ENCODE measurements at places on chromosomes 16 and 17.

DNA sequence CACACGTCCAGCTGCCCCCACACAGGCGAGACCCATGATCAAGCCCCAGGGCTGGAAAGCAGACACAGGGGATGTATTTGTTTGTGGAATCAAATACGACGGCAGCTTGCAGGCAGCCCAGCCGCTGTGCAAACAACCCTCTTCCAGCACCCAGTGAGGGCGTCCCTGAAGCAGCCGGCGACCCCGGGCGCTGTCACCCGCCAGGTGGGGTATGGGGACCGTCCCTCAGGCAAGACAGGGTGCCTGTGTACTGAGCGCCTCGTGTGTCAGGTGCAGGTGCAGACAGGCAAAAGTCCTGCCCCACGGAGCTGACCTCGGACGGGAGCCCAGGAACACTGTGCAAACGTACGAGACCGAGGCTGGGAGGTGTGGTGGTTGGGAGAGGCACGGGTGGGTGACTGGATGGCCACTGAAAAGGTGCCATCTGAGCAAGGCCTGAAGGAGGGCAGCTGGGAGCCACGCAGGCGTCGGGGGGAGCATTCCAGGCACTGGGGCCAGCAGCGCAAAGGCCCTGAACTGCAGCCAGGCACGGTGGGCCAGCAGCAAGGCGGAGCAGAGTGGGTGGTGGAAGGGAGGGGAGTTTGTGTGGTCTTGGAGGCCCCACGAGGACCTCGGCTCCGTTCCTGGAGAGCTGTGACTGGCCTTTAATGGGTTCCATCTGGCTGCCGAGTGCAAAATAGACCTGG is 48.5 kb downstream of the CBFA2T3 start:
- H3K4me3 ChIP-seq = no peak overlapping the region
- no peaks in the 10 kb centered on the region for H3K27me3 ChIP-seq
- H3K36me3 ChIP-seq = no peaks in the 10 kb centered on the region
- peaks cover 31% of the 10 kb centered on the region for H3K4me1 ChIP-seq

- H3K4me3 ChIP-seq = no peak overlapping the region
- H3K27me3 ChIP-seq = no peaks in the 10 kb centered on the region
- DNase-seq = no peak
Observed at GRCh38 chr16:2955779-2956578, 8.1 kb upstream of the KREMEN2 start.

GRCh38 chr17:3772764-3773163 is 28.2 kb downstream of the ITGAE start:
- no peak overlapping the region for H3K27ac ChIP-seq
- no peaks in the 10 kb centered on the region for H3K36me3 ChIP-seq
- H3K27me3 ChIP-seq = no peaks in the 10 kb centered on the region
- no peaks in the 10 kb centered on the region for H3K4me1 ChIP-seq
- DNase-seq = no peak
- no peak overlapping the region for H3K4me3 ChIP-seq

DNA sequence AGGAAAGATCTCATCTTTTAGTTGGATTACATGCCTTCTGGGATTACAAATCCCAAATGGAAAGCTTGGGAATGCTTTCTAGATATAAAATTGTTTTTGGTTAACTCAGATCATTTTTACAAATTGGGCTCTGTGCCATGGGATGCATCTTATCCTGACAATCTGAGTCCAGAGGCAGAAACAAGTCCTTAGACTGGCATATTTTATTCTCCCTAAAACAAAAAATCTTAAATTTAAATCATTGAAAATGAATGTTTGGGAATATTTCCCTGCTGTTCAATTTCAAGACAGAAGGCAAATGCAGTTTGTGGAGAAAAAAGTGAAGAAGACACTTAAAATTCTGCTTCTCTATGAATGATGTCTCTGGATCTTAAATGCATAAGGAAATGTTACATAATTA is 456.6 kb upstream of the GOT2 start:
- no peaks in the 10 kb centered on the region for H3K4me1 ChIP-seq
- H3K36me3 ChIP-seq = no peaks in the 10 kb centered on the region
- H3K27me3 ChIP-seq = no peaks in the 10 kb centered on the region
- H3K27ac ChIP-seq = no peak overlapping the region
- no peak overlapping the region for H3K4me3 ChIP-seq
- no peak for DNase-seq

DNA sequence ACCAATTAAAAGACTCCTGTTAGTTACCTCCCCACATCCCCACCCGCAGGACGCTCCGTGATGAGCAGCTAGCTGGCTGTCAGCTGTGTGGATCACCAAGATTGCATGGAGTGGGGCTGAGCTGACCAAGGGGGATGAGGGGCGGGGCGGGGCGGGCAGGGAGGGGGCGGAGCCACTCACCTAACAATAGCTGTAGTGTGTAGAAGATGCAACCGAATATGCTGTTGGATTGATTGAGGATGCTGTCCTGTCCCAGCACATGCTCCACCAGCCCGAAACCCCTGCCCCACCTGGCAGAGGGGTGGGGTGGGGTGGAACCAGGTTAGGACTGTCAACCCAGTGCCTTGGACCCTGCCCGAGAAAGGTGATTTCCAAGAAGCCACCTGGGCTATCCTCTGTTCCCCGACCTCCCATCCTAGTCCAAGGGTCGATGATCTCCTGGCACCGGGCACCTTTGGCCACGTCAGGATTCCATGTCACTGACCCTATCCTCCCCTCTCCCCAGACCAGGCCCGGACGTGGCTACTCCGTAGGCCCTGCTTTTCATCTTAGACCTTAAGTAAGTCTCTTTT is 1.4 kb downstream of the VKORC1 start:
- peak overlapping the region; percentile 80 for H3K4me3 ChIP-seq
- no peak overlapping the region for H3K27ac ChIP-seq
- DNase-seq = no peak
- no peaks in the 10 kb centered on the region for H3K27me3 ChIP-seq
- no peaks in the 10 kb centered on the region for H3K36me3 ChIP-seq
- peaks cover 17% of the 10 kb centered on the region for H3K4me1 ChIP-seq

- no peaks in the 10 kb centered on the region for H3K27me3 ChIP-seq
- no peak for DNase-seq
- H3K4me3 ChIP-seq = no peak overlapping the region
Observed at GRCh38 chr17:55437159-55437605, 15.5 kb upstream of the MMD start.

GRCh38 chr17:60153606-60154390 is 4.0 kb downstream of the CA4 start:
- peaks cover 37% of the 10 kb centered on the region for H3K4me1 ChIP-seq
- H3K27me3 ChIP-seq = peaks cover 7% of the 10 kb centered on the region
- peak overlapping the region; percentile 63 for H3K27ac ChIP-seq
- H3K36me3 ChIP-seq = no peaks in the 10 kb centered on the region
- H3K4me3 ChIP-seq = peak overlapping the region; percentile 9
- DNase-seq = no peak

GRCh38 chr17:79991924-79992648 is 43.6 kb downstream of the TBC1D16 start:
- no peaks in the 10 kb centered on the region for H3K36me3 ChIP-seq
- H3K4me3 ChIP-seq = peak overlapping the region; percentile 56
- peak overlapping the region; percentile 79 for H3K27ac ChIP-seq
- peaks cover 54% of the 10 kb centered on the region for H3K4me1 ChIP-seq
- no peak for DNase-seq

- no peak overlapping the region for H3K27ac ChIP-seq
- no peaks in the 10 kb centered on the region for H3K36me3 ChIP-seq
- no peaks in the 10 kb centered on the region for H3K27me3 ChIP-seq
- peaks cover 8% of the 10 kb centered on the region for H3K4me1 ChIP-seq
Observed at GRCh38 chr17:80632046-80632581, 87.5 kb downstream of the RPTOR start.

DNA sequence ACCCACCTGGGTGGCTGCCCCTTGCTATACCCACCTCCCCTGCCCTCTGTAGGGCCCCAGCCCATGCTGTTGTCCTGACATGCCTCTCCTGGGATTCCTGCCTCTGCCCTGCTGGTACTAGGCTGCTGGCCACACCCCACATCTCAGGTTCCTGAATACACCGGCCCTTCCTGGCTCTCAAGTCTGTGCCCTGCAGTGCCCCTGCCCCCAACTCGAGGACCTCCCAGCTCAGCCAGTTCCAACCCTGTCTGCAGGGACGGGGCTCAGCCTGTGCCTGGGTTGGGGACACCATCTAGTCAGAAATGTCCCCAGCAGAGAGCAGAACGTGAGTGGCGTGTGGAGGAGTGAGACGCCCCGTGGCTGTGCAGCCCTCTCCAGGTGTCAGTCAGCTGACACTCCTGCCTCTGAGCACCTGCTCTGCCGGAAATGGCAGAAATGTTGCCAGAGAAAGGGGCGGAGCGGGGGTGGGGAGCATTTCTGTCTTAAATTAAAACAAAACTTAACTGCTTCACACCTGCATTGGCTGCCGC is 28.7 kb downstream of the ACSF3 start:
- no peaks in the 10 kb centered on the region for H3K4me1 ChIP-seq
- no peak overlapping the region for H3K27ac ChIP-seq
- peaks cover 37% of the 10 kb centered on the region for H3K36me3 ChIP-seq
- DNase-seq = no peak
- H3K27me3 ChIP-seq = no peaks in the 10 kb centered on the region

DNA sequence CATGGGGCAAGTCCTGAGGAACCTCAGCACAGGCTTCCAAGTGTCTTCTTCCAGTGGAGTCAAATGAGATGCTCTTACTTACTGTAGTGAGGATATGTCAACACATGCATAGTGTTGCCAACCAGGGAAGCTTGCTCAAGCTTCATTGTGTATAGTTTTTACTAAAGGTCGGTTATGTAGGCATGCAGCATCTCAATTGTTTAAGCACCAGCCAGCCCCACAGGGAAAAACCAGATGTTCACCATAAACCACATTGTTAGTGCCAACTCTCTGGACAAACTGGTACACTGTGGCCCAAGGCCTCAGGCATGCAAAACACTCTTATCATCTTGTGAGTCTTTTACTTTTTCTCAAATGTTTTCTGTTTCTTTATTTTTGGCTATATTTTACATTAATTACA is 152.1 kb downstream of the PHKB start:
- H3K4me1 ChIP-seq = peaks cover 15% of the 10 kb centered on the region
- no peaks in the 10 kb centered on the region for H3K27me3 ChIP-seq
- no peak for DNase-seq
- H3K27ac ChIP-seq = no peak overlapping the region

DNA sequence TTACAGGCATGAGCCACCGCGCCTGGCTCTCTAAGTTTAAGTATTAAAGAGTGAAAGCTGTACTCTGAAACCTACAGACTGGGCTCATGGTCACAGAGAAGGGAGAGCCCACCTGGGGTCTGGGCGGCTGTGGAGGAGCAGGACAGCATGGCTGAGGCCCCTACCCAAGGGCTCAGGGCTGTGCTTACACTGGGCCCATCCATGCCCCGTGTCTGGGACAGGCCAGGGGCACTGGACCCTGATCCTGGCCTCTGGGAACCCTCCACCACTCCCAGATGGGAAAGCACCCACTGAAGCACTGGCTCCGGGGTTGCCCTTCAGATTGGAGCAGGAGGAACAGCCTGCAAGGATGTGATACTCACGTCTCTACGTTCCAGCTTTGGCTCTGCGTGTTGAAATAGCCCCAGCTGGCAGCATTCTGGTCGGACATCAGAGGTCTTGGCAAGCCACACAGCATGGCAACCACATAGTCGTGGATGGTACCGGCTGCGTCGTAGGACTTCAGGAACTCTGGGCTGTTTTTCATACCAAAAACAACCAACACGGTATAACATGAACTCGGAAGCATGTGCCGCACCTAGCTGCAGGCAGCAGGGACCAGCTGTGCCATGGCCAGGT is 13.0 kb downstream of the SHPK start:
- H3K4me3 ChIP-seq = no peak overlapping the region
- peaks cover 59% of the 10 kb centered on the region for H3K36me3 ChIP-seq
- H3K4me1 ChIP-seq = peaks cover 9% of the 10 kb centered on the region

- no peak overlapping the region for H3K4me3 ChIP-seq
- no peak overlapping the region for H3K27ac ChIP-seq
- no peak for DNase-seq
- no peaks in the 10 kb centered on the region for H3K27me3 ChIP-seq
Observed at GRCh38 chr16:66443269-66443652, 16.2 kb downstream of the BEAN1 start.

DNA sequence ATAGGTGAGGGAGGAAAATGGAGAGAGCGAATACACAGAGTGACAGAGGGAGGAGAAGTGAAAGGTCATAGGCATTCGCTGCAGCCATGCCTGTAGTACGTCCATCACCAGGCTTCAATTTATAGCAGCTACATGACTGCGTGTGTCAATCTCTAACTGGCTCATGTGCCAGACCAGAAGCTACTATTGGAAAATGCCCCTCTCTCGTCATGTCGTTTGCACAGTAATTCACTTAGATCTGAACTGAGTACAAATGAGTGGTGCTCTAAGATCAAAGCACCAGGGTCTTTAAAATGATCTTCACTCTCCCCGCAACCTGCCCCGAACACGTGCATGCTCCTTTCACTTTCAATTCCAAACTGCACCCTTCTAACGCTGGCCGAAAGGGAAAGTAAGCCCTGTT is 51.3 kb downstream of the ADCY9 start:
- H3K4me1 ChIP-seq = no peaks in the 10 kb centered on the region
- DNase-seq = no peak
- H3K36me3 ChIP-seq = no peaks in the 10 kb centered on the region
- H3K27me3 ChIP-seq = no peaks in the 10 kb centered on the region
- H3K4me3 ChIP-seq = no peak overlapping the region

DNA sequence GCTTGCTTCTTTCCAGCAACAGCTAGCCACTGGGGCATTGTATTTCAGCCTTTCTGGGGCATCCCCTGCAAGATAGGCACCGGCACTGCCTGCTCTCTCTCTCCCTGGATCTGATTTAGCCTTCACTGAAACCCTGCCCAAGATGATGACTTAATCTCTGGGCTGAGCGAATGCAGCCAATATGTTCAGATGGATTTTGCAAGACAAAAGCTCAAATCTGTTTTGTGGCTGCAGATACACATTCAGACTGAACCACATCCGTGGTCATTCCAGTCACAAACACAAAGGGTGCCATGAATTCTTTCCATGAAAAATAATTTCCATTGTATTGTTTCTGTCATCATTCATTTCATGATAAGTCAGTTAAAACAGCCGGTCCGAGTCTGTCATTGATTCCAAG is 24.2 kb downstream of the SOST start:
- H3K4me1 ChIP-seq = no peaks in the 10 kb centered on the region
- H3K36me3 ChIP-seq = no peaks in the 10 kb centered on the region
- H3K27me3 ChIP-seq = no peaks in the 10 kb centered on the region

GRCh38 chr16:67457611-67458010 is 23.3 kb downstream of the ATP6V0D1 start:
- no peak overlapping the region for H3K4me3 ChIP-seq
- H3K36me3 ChIP-seq = peaks cover 5% of the 10 kb centered on the region
- H3K27ac ChIP-seq = peak overlapping the region; percentile 81
- H3K27me3 ChIP-seq = no peaks in the 10 kb centered on the region

DNA sequence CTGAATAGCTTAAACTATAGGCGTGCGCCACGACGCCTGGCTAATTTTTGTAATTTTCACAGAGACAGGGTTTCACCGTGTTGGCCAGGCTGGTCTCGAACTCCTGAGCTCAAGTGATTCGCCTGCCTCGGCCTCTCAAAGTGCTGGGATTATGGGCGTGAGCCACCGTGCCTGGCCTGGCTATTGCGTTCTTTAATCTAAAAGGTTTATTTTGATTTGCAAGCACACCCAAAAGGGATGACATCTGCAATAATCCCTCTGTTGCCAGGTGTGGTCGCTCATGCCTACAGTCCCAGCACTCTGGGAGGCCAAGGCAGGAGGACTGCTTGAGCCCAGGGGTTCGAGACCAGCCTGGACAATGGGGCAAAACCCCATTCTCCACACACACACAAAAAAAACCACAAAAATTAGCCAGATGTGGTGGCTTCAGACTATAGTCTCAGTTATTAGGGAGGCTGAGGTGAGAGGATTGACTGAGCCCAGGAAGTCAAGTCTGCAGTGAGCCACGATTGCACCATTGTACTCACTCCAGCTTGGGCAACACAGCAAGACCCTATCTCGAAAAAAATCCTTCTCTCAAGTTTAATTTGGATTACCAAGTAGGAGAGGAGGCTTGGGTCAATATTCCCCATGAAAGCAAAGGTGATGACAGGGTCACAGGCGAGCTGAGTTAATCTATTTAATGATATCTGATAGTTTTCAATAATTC is 144.1 kb downstream of the PARN start:
- no peaks in the 10 kb centered on the region for H3K36me3 ChIP-seq
- peaks cover 26% of the 10 kb centered on the region for H3K4me1 ChIP-seq
- DNase-seq = no peak
- peak overlapping the region; percentile 57 for H3K27ac ChIP-seq
